ENCODE measurements at places on chromosomes 7 and 10.

DNA sequence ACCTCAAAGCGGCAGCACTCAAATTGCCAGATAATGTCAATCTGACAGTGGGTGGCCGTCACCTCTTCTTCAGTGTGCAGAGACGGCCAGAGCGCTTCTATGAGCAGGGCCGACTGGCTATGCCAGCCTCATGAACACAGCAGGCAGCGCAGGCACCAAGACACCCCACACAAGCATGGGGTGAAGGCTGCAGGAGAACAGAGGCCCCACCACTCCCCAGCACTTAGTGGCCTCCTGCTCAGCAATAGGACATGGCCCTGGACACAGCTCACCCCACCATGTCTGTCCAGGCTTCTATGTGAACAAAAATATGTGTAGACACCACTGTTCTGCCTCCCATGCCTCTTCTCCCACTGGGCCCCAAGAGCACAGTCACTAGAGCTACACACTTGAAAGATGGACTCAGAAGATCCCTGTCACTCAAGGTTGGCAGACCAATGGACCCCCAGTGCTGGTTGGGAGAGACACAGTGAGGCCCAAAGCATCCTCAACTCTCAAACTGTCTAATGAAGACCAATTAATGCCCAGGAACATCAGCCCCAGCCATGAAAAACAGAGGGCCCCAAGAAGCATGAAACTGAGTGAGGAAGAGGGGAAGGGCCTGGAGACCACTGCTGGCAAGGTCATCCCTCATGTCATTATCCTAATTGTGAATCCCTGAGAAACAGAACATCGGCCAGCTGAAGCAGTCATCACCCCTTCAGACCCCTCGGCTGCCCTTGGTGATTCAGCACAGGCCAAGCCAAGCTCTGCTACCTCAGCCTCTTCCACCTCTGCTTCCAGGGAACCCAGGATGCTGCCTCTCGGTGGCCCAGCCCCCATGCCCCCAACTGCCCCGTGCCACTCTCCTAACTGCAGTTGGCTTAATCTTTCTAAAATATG lies 77.7 kb downstream of the GRID1 start:
- no peak for DNase-seq

DNA sequence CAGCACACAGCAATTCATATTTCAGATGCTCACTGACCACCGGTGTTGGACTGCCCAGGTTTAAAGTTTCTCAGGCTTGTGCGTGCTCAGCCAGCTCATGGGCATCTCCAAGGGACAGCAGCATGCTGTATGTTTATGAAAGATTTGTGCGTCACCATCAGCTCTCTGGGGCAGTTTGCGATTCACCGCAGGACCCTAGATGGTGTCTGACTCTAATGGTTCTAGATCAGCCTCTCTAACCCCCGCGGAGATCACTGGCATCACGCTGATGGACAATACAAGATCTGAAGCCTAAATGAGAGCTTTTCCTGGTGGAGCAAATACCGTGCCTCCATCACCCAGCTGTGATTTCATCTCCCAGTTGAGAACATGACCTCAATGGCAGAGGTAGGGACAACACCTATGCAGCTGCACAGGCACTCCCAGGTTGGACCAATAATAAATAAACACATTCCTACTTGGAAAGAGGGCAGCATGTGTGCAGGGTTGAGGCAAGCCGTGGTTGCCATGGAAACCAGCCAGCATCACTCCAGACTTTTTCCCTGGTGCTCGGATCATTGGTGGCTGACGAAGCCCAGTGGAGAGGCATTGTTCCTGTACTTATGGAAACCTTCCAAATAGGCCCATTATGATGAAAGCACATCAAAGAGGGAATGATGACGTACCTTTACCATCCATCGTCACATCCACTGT lies 253.6 kb downstream of the KCNMA1 start:
- DNase-seq: no peak

DNA sequence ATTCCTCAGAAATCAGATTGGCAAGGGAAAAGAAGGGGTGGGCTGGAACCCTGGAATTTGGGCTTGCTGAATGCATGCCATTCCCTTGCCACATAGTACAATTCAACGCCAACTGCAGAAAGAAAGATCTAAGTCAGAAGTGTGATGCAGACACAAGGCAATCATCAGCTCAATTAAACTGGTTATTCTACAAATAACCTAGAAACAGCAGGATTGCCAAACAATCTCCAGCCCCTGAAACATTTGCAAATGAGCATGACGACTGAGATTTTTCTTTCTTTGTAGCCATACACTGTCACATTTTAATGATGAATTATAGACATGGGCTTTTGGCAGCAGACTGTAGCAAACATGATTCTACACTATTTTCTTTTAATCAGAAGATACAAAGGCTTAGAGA lies 16.5 kb upstream of the CREB5 start:
- no peak for DNase-seq

DNA sequence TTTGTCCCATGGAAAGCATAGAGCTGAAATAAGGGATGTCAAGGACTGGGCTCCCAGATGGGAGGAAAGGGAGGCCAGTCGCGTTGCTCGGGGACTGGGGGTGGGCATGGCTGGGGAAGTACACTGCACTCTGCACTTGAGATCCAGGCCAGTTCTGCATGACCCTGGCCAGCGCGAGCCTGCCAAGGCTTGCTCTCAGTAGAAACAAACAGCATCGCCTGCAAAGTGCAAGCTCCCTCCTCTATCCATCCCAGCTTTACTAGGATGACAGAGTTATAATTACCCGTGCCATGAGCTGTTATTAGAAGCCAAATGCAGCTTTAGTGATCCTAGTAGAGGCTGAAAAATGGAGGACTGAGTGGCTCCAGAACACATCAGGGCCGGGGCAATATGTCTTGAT lies 43.9 kb upstream of the PDCD4 start:
- no peak for DNase-seq

DNA sequence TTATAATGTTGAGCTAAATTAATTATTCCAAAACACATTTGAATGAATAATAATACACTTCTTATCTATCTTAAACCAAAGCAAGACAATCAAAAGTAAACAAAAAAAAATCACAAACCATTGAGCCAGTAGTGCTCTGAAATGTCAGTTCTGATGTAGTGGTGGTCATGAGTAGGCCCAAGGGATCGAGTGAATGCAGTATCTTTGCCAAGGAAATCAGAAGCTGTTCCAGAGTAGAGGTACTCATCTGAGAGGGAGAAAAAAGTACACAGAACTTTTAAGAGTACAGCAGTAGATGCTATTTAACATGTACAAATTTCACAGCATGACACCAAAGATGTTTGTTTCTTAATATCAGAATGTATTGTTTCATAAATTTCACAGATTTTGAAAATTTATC lies 121.5 kb downstream of the SEMA3D start:
- no peak for DNase-seq

Measured in H7 (cell line).